Activated T-cell treated with anti-CD3 and anti-CD28 coated beads, Interleukin-2, amount 50 U/mL, for 4 hours (primary cell): ENCODE measurements at places on chromosomes 5 and 9.

- DNase-seq = no peak
Observed at GRCh38 chr5:108727236-108727650, 20.5 kb upstream of the FER start.

GRCh38 chr5:133259199-133259997 lies 207.6 kb downstream of the HSPA4 start:
- DNase-seq = no peak

DNA sequence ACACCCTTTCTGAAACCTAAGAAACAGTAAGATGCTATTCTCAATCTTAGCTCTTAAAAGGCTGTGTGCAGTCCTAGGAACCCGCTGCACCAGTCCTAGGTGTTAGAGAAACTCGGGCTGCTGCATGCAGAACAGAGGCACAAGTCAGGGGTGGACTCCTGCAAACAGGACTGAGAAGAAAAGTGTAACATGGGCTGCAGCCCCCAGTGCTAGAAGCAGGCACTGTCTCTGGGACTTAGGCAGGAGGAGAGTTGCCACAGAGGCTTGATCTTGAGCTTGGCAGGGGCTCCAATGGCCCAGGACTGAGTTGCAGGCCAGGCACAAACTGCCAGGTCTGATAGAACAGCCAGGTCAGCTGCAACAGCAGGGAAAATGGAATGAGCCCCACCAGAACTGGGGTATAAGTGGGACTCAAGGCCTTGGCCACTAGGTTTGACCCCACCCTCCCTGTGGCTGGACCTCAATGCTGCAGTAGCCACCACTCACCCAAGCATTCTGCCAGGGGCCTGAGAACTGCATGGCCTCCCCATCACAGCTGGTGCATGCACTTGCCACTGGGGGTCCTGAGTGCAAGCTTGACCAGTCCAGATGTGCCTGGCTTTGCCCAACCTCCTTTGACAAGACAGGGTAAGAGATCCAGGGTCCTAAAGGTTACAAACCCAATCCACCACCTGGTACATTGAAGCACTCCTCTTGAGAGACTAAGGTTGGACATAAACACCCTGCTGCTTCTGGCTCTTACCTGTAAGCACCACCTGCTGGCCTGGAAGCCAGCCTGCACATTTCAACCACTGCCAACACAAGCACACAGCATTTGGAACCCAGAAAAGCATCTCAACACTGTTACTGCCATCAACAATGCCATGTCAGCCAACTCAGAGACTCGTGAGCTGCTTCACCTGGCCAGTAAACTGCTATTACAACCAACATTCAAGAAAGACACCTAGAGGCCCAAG lies 103.3 kb downstream of the FBXL17 start:
- no peak for DNase-seq

DNA sequence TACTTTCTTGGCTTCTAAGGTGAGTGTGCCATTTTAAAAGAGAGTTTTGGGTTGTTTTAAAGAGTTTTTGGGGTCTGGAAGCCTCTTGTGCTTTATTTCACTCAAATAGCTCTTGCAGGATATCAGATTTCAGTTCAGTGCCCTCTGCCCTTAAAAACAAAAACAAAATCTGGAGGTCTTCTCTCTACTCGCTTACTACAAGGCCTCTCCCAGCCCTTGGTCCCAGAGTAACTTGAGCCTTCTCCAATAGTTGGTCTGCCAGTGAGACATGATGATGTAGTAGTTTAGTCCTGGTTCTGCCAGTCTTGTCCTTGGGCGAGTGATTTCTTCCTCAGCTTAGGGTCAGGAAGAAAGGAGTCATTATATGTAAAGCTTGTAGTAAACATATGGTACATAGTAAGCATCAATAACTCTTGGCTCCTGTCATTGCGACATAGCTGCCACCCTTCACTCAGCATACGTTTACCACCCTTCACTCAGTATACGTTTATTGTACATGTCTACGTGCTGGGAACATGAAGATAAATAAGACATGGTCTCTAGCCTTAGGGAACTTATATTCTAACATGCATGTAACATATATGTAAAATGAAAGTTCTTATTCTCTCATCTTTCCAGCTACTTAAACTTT lies 147.6 kb downstream of the MAN2A1 start:
- no peak for DNase-seq

DNA sequence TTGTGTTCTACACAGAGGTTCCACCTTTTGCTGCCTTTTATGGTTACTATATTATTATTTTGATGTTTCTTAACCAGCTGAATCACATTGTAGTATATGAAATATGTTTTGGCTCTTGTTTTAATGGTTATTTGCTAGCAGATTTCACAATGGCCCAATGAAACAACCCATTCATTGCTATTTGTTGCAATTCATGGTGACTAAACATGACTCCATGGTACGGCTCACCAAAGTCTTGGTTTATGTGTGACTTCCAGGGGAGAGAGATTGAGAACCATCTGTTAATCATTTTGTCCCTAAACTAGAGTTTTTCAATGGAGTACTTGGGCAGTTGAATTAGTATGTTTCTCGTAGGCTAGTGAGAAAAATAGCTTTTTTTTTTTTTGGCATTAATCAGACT lies 108.4 kb downstream of the GHR start:
- DNase-seq = no peak

GRCh38 chr9:87516222-87516925 lies 18.7 kb downstream of the DAPK1 start:
- DNase-seq = no peak

DNA sequence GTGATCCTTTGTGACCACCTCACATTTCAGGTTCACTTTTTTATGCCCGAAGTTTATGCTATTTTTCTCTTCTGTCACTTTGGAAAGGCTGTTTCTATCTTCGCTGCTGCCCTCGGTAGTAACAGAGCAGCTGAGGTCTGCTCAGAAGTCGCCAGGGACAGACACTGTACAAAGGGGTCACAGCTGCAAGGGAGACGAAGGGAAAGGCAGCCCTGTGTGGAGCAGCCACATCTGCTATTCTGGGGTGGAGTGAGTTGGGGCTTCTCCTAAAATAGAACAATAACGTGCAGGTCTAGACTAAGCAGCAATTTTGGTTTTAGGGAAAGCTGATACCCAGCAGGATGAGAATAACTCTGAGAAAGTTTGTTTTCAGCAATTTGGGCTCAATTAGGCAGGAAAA lies 72.5 kb downstream of the ACTL7B start:
- no peak for DNase-seq

- peak; percentile 42 for DNase-seq
Observed at GRCh38 chr5:42949348-42950115, 90.6 kb downstream of the ANXA2R start.

DNA sequence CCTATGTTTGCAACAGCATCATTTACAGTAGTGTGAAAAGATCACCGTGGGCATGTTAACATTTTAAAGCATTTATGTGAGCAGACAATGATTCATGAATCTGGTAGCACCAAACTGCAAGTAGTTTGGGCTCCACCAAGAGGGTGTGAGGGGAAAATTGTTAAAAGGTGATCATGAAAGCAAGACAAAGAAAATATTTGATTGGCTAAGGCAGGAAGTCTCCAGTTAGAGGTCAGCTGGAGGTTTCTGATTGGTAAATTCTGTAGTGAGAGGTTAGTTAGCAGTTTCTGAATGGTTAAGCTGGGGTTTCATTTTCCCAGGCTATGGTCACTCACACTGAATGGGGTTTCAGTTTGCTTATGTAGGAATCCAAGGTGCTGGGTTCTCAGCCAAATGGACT lies 13.5 kb upstream of the DRD1 start:
- no peak for DNase-seq

GRCh38 chr5:174953871-174954270 lies 229.5 kb downstream of the MSX2 start:
- no peak for DNase-seq

DNA sequence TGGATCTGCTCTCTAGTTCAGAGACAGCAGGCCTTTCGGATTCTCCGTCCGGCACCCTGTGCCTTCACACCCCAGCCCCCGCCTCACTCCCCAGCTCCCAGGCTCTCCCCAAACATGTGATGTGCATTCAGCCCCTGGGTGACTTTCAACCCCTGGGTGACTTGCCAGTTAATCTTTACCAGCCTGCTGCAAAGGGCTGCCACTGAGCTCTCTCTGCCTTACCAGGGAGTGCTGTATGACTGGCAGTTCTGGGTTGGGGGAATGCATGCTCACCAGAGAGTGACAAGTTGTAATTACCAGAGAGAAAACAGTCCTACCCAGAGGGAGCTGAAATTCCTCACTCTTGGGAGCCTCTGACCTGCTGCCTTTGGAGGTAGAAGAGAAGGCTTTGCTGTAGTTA lies 4.9 kb upstream of the ADRA1B start:
- DNase-seq = no peak

DNA sequence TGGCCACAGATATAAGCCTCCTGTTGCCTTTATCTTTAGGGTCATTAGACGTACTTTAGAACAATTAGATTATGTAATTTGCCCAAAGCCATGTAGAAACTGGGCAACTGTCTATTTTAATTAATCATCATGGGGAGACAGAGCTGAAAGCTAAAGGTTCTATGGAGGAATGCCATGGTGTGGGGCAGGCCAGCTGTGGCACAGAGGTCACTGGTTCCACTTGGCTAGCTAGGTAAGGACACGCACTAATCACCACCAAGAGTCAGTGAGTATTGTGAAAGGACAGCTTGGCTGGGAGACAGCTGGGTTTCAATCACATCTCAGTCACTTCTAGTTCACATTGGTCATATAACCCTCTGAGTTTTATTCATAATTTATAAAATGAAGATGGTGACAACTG lies 81.7 kb downstream of the HMHB1 start:
- no peak for DNase-seq
